Fibroblast of the aortic adventitia (primary cell): ENCODE measurements at places on chromosomes 12 and 14.

DNA sequence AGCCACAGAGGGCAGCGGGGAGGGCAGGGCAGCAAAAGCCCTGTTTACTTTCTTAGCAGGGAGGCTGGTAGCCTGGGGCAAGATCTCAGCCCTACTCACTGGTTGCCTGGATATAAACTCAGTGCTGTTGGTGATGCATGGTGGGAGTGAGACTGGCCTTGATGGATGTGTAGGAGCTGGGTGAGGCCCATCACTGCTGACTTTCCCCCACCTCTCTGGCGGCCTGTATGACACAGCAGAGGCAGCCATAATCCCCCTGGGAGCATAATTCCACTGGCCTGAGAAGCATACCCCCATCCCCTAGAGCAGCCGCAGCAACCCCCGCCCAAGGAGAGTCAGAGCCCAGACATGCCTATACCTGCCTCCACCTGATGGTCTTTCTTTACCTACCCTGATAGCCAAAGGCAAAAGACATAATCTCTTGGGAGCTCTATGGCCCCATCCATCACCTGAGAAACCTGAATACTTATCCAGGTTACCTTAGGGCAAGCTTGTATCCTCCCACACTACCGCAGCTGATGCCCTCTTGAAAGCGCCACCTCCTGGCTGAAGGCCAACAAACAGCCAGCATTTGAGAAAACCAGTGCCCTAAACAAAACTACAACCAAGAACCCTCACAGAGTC lies 59.3 kb downstream of the DNAI7 start:
- no peak for DNase-seq

DNA sequence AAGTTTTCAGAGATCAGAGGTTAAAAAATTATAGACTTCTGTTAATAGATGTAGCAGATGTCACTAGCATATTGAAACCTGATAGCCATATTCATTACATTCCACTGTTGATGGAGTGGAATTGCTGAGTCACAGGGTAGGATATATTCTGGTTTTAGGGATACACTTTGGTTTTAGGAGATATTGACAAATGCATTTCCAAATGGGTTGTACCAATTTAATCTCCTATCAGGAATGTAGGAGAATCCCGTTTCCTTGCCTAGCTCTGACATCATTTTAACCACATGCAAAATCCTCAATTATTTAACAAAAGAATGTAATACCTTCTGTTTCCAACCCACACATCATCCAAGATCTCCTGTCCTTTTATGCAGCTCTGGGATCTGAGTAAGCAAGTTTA lies 30.7 kb upstream of the ESR2 start:
- DNase-seq, result peak; percentile 55

DNA sequence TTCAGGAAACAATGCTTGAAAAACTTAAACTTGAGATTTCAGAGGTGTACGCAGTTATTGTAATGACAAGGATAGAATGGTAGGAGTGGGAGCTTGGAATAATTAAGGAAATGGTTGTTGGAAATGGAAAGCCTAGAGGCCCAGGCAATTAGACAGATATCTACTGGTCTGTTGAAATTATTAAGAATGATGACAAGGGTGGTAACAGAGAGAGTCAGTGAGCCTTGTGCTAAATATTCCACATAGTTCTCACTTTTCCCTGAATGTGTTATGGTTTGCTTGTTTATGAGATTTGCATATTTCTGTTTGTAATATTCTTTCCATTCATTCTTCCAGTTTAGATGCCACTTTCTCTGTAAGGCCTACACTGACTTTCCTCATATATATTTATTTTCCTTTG lies 66.0 kb upstream of the ATP2B1 start:
- no peak for DNase-seq

DNA sequence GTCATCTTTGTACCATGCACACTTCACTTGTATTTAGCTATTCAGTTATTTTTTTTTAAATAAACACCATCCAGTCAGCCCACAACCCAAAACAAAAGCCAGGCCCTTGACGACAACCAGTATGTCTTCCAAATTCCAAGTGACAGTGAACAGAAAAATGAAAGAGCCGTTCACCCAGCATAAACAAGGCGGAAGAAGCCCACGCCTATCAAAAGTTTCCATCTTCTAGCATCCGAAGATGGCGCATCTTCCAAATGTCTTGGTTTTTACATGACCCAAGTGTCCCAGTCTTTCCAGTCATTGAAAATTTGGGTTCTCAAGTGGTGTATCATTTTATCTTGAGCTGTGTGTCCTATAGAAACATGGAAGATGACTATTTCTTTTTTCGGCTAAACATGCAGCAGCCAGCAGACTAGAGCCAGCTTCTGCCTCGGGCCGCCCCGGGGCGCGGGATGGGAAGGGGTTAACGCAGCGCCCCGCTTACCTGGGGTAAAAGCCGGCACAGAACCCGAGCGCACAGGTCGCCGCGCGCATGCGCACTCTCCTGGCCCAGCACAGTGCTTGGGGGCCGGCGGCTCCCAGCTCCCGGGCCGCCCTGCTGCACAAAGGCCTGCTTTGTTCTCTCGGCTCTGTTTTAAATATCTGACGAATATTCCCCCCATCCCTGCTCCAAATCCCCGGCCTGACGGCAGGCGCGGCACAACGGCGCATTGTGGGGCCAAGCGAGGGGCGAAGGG lies 164.8 kb downstream of the ZFP36L1 start:
- DNase-seq, result no peak

- DNase-seq, result peak; percentile 94
Observed at GRCh38 chr14:61661471-61662400, 33.6 kb upstream of the HIF1A start.

GRCh38 chr14:59424341-59425071 lies 40.7 kb downstream of the GPR135 start:
- no peak for DNase-seq

DNA sequence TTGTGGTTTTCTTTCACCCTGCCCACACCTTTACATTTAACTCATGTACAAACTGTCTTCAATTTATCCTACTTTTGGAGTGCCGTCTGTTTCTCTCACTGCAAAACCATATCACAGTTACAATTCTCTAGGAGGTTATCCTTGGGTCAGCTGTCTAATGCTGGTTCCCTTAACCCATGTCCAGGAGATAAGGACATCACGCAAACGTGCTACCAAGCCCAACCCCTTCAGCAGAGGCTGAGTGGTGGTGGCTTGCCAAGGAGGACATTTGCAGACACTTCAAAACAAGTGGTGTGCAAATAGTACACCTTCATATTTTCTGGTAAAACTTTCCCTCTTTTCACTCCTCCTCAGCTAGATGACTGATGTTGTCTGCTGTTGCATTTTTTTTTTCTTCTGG lies 167.9 kb downstream of the PAX9 start:
- DNase-seq, result no peak

DNA sequence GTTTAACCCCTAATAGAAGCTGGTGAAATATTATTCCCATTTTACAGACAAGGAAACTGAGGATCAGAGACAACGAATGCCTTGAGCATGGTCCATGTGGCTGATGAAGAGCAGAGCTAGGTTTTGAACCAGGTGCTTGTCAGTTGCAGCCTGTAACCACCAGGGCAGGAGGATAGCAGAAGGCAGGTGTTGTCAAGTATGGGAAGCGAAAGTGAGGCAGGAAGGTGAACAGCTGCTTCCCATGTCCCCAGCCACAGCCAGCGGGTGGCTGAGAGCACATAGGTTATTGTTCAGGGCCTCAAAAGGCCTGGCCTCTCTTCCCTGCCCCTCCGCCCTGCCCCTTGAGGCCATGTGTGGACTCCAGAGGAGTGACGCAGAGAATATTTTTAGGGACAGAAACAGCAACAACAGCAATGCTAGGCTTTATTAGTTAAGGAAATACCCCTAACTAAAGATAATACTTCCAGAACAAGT lies 39.6 kb downstream of the IQSEC3 start:
- DNase-seq, result no peak

GRCh38 chr12:26130728-26131127 lies 5.9 kb upstream of the BHLHE41 start:
- no peak for DNase-seq

- no peak for DNase-seq
Observed at GRCh38 chr14:88515499-88516221, 39.1 kb downstream of the PTPN21 start.

GRCh38 chr12:11171969-11172675 lies 1.1 kb downstream of the SMIM10L1 start:
- peak; percentile 42 for DNase-seq

- DNase-seq, result no peak
Observed at GRCh38 chr14:97306760-97307246, 509.6 kb downstream of the VRK1 start.

DNA sequence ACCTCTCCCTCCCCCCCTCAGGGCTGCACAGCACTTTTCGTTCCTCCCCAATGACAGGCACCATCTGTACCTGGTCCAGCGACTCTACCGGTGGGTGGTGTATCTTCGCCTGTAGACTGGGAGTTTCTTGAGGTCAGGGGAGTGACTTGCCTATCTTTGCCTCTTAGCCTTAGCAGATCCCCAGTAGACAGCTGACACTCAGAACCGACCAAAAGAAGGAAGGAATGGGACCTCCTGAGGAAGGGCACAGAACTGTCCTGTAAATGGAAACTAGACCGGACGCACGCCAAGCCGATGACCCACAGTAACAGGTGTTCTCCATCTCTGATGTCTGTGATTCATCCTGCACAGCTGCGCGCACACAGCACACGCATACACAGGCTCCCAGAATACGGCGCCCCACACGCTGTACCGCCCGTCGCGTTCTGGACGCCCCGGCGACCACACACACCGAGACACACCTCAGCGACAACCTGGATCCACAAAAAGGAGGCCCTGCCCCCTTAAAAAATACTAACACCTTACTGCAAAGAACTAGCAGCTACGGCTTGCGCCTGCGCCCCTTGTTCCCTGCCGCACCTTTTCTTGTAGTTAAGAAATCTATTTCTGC lies 673 bp upstream of the TTC9 start:
- DNase-seq, result peak; percentile 11

- no peak for DNase-seq
Observed at GRCh38 chr12:107361970-107362369, 268.6 kb upstream of the CRY1 start.

DNA sequence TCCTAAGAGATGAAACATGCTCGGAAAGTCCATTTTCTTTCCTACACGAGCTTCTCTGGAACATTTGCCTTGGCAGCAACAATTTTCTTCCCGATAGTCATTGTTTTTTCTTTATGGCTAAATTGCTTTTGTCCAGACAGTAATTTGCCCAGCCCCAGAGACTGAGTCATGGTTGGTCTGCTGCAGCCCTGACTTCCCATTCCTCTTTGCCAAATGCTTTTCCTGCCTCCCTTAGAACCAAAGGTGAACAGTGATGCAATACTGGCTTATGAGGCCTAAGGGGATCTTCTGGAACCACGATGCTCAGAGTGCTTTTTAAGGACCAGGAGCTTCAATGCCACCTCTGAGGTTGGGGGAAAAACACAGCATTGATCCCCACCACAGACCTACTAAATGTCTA lies 1599.6 kb upstream of the TMEM132C start:
- peak; percentile 96 for DNase-seq

DNA sequence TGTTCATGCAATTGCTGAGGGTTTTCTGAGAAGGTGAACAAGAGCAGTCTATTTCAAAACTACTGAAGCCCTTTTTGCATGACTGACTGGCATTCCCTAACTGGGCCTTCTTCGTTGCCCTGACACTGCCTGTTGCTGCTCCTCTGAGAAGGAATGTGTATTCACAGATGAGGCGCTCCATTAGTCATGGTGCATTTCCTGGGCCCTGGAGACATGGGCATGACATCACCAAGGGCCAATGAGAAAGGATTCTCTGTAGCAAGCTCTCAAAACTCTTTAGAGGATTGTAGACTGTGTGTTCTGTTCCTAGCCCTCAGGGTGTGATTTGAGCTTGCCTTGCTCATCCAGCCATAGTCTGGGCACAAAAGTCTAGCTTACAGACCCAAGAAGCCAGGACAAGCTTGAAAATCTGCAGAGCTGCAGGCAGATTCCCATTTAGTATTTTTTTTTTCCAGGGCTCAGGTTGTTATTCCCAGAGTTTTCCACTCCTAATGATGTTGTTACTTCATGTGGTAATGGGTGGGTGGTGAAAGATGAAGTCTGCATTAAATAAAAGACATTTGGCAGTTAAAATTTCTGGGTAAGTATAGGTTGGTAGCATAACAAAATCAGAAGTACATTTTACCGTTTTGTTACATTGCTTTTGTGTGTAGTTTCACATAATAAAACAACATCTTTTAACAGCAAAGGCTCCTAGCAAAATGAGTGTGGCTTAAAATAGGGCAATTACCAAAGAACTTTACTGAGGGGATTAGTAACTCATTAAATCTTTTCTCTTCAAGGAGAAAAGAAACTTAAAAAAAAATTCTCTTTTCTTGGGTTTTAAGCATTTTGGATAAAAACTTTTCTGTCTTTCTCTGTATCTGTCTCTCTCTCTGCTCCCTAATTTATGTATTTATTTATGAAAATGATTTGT lies 318.4 kb downstream of the RAD51B start:
- DNase-seq, result peak; percentile 87

GRCh38 chr14:61696753-61697318 lies 1.5 kb downstream of the HIF1A start:
- peak; percentile 52 for DNase-seq

- DNase-seq, result peak; percentile 26
Observed at GRCh38 chr12:19397534-19397933, 41.8 kb upstream of the AEBP2 start.

DNA sequence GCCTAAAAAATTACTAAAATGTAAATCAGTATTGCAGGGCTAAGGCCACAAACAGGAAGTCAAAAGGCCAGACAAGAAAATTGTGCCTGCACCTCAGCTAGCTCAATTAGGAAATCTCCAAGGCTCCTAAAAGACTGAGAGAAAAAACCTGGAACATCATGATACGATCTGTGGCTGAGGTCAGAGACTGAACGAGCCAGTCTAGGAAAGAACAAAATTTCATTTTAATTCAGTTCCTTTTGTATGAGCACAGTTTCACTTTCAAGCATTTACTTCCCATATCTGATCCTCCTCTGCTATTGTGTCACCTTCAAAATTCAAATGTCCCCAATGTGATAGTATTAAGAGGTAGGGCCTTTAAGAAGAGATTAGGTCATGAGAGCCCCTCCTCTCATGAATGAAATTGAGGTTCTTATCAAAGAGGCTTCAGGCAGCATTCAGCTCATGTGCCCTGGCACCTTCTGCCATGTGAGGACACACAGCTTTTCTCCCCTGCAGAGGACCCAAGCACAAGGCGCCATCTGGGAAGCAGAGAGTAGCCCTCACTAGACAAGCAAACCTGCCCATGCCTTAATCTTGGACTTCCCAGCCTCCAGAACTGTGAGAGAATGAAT lies 14.8 kb downstream of the PRKAB1 start:
- DNase-seq, result no peak

GRCh38 chr14:104400355-104400754 lies 179.2 kb upstream of the C14orf180 start:
- no peak for DNase-seq

- peak; percentile 63 for DNase-seq
Observed at GRCh38 chr12:22635812-22636211, 10.8 kb downstream of the ETNK1 start.

GRCh38 chr12:68904351-68904962 lies 28.5 kb downstream of the CPM start:
- DNase-seq, result no peak

- no peak for DNase-seq
Observed at GRCh38 chr12:124738636-124739467, 124.8 kb downstream of the SCARB1 start.

DNA sequence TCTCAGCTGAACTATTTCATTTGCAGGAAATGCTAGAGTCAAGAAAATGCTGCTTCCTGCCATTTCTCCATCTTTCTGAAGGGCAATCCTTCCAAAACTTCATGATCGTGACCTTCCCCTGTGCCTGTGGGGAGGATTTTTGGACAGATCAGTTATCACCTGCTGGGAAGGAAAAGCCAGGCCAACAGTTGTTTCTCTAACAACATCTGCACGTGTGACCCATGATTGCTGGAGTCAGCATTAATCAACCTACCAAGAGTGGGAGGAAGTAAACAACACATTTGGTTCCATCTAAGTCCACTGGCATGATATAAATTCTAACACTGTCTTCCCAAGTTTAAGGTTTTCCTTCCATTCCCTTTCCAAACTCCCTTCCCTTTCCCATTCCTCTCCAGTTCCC lies 172.7 kb downstream of the APAF1 start:
- DNase-seq, result no peak
